ENCODE measurements at places on chromosomes 6 and 20.

- no peak for DNase-seq
Observed at GRCh38 chr6:138862456-138862855, 66.6 kb downstream of the ECT2L start.

DNA sequence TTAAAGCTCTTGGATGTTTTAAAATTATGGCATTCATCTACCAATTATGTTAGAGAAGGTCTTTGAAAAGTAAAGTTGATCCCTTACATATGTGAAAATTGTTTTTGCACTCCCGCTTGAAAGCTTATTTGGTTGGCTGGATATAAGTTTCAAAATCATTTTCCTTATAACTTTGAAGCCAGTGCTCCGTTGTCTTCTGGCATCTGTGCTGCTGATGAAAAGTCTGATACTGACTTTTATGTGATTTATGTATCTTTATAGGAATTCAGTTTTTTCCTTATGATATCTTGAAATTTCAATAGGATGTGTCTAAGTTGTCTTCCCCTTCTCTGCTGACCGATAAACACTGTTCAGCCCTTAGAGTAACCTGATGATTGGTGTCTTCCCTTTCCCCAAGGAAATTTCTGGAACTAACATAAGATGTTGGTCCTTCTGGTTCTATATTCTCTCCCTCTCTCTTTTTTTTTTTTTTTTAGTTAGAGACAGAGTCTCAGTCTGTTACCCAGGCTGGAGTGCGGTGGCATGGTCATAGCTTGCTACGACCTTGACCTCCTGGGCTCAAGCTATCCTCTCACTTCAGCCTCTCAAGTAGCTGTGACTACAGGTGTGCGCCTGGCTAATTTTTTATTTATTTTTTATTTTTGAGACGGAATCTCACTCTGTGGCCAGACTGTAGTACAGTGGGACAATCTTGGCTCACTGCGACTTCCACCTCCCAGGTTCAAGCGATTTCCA lies 12.7 kb downstream of the PANK2 start:
- no peak for DNase-seq

GRCh38 chr20:51750037-51750769 lies 18.0 kb downstream of the ATP9A start:
- DNase-seq, result peak; percentile 99

- DNase-seq, result no peak
Observed at GRCh38 chr20:61855286-61855685, 210.4 kb downstream of the TAF4 start.

- no peak for DNase-seq
Observed at GRCh38 chr20:61819921-61820825, 245.5 kb downstream of the TAF4 start.

GRCh38 chr6:140274548-140274947 lies 900.1 kb upstream of the CITED2 start:
- DNase-seq, result no peak

- DNase-seq, result no peak
Observed at GRCh38 chr6:122020588-122021264, 378.7 kb upstream of the HSF2 start.

- DNase-seq, result no peak
Observed at GRCh38 chr20:34561661-34562060, 3.1 kb downstream of the MAP1LC3A start.

DNA sequence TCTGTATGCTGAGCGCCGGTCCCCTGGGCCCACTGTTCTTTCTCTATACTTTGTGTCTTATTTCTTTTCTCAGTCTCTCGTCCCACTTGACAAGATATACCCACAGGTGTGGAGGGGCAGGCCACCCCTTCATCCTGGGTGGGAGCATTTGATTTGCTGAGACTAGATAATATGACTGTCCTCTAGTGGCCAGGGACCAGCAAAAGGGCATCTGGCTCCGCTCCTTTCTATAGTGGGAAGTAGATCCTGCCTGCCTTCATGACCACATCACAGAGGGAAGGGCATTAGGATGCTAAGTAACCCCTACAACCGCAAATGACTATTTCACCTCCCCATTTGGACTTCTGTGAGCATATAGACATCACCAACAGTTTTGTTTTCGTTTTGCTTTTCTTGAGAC lies 64.5 kb downstream of the TRMT6 start:
- no peak for DNase-seq

DNA sequence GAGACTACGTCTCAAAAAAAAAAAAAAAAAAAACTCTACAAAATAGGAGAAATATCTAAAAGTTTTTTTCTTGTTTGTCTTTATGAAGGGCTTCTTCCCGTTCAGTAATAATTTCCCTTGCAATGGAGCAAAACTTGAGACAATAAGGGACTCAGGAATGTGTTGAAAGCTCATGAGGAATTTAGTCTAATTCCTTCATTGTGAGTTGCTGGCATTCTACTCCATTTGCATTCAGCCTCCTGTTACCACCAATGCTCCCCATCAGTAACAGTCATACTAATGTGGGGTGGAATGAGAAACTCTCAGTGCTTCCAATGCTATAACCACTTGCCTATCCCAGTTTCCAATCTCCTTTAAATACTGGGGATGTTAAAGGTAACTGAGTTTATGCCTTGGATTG lies 576.7 kb upstream of the AGPAT4 start:
- no peak for DNase-seq

- DNase-seq, result no peak
Observed at GRCh38 chr6:155483858-155484257, 28.2 kb upstream of the NOX3 start.

GRCh38 chr6:2441601-2442475 lies 196.4 kb upstream of the GMDS start:
- DNase-seq, result peak; percentile 88

- no peak for DNase-seq
Observed at GRCh38 chr20:63968928-63969760, 586 bp downstream of the ZNF512B start.

DNA sequence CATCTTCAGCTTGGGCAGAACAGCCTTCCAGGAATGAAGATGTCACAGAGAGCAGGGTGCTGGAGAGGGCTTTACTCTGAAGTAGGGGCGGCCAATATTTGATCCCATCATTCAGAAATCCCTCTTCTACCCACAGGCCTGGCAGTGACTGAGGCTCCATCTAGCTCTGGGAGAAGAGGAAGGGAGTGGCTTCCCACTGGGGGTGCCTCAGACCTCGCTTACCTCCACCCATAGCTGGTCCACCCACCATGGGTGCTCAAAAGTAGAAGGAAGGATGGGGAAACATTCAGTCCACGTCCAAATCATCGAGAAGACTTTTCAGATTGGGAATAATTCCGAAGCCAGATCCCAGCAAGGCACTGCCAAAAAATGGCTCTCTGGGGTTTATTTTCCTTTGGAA lies 11.8 kb upstream of the THBD start:
- DNase-seq, result no peak

GRCh38 chr6:168273441-168274036 lies 46.0 kb downstream of the DACT2 start:
- DNase-seq, result no peak

DNA sequence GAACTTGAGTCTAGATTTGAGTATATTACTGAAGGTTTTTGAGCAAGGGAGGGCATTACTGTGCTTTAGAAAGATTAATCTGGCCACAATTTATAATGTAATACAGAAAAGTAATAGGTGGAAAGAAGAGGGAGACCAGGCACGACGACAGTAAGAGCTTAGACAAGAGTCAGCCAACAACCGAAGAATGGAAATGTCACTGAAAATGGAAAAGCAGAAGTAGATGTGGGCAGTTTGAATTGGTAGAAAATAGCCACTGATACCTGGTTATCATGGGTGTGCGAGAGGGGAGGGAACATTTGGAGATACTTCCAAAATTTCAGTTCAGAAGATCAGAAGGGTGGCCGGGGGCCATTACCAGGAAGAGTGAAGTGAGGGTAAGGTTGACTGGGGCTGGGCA lies 339.1 kb downstream of the UTRN start:
- no peak for DNase-seq

DNA sequence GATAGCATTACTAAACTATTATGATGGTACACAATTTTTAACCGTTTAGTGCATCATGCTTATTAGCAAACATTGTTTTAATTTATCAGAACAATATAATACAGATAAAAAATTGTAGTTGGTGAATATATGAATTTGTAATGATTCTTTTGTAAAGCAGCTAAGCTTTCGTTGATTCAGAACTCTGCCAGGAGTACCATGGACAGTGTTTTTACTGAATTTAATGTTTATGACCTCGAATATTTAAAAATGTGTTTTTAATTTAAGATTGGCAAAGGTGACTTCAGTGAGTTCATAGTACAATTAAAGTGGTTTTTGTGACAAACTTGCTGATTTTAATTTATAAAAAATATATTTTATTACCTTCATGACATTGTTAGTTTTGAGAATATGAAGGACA lies 10.0 kb downstream of the AFDN start:
- DNase-seq, result no peak

- no peak for DNase-seq
Observed at GRCh38 chr20:39029364-39029763, 67.2 kb downstream of the DHX35 start.

DNA sequence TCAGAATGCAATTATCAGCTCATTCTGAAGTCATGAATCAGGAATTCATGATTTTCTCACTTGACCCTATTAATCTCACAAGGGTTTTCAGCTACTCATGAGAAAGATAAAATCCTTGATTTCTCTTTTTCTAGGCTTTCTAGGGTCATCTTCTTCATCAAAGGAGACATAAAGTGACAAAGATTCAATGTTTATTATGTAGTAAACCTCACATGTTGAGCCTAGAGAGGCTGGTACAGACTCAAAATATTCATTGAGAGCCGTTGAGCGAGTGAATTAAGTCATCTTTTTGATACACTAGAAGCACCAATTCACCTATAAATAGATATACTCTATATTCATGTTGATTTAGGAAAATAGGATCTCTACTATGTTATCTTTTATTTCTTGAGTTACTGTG lies 104.8 kb upstream of the TRAF3IP2 start:
- no peak for DNase-seq
